ENCODE measurements at places on chromosomes 16 and 17.

DNA sequence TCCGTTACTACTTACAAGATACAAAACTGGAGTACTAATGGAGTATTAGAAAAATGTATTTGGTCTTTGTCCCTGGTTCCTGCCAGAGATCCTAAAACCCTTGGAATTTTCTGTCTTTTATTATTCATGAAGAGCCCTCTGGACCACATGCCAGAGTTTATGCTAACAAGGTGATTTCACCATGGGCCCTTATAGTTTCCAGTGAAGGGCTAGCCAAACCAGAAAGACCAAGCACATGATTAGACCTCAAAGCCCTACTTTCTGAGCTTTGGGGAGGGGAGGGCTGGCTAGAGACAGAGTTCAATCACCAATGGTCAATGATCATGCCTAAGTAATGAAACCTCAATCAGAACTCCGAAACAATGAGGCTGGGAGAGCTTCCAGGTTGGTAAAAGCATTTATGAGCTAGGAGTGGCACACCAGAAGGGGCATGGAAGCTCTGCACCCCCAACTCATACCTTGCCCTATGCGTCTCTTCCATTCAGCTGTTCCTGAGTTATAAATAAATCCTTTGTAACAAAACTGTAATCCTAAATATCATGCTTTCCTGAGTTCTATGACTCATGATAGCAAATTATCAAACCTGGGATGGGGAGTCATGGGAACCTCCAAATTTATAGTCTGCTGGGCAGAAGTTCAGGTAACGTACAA, 10.4 kb downstream of the DCUN1D3 start:
- no peak for DNase-seq

GRCh38 chr16:84985079-84986065, 26.0 kb downstream of the ZDHHC7 start:
- DNase-seq: no peak

DNA sequence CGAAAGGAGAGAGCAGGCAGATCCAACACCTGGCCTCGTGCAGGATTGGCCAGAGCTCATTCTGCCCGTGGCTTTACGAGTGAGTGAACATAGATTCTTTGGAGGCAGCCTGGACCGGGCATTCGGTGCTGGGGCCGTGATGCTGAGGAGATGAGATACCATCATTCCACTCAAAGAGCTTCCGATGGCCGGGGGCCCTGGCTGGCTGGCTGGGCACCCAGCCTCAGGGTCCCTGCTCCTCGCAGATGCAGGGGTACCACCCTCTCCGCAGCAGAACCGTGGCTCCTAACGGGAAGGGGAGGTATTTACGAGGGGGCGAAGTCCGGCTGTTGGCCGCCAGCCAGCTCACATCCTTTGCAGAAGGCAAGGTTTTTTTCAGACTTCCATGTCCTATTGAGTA, 66.1 kb upstream of the FOXF1 start:
- DNase-seq: no peak

DNA sequence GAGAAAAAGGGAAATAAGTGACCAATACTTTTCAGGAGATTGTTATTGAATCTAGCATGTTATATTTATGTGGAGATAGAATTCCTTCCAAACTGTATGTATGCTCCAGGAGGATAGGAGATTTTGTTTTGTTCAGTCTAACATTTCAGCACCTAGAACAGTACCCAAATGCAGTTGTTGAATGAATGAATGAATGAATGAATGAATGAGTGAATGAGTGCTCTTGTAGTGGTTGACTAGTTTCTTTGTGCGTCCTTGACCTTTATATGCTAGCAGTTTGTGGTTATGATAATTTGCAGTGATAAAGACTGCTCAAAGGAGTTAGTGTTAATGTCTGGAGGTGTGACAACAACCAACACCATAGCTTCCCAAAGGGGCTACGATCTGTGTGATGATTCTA, 663.5 kb upstream of the GOT2 start:
- no peak for DNase-seq

GRCh38 chr16:14496047-14496770, 133.9 kb downstream of the PARN start:
- DNase-seq: no peak

- no peak for DNase-seq
Measured at GRCh38 chr17:82645516-82645915, 2.7 kb downstream of the WDR45B start.

DNA sequence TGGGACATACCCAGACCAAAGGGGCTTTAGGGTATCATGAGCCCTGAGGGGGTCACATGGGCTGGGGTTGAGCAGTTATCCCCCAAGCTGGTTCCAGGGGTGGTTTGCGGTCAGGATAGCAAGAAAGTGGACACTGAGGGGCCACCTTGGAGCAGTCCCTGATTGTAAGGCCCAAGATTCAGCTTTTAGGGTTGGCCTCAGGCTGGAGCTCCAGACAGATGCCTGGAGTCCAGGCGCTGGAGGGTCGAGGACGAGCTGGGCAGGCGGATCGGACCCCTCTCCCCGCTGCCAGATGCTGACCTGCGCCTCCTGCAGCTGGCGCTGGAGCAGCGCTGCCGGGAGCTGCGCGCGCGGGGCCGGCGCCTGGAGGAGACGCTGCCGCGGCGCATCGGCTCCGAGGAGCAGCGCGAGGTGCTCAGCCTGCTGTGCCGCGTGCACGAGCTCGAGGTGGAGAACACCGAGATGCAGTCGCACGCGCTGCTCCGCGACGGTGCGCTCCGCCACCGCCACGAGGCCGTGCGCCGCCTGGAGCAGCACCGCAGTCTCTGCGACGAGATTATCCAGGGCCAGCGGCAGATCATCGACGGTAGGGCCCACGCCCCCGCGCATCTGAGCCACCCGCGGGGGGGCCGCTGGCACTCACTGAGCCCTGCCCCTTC, 10.0 kb downstream of the BTBD17 start:
- no peak for DNase-seq

DNA sequence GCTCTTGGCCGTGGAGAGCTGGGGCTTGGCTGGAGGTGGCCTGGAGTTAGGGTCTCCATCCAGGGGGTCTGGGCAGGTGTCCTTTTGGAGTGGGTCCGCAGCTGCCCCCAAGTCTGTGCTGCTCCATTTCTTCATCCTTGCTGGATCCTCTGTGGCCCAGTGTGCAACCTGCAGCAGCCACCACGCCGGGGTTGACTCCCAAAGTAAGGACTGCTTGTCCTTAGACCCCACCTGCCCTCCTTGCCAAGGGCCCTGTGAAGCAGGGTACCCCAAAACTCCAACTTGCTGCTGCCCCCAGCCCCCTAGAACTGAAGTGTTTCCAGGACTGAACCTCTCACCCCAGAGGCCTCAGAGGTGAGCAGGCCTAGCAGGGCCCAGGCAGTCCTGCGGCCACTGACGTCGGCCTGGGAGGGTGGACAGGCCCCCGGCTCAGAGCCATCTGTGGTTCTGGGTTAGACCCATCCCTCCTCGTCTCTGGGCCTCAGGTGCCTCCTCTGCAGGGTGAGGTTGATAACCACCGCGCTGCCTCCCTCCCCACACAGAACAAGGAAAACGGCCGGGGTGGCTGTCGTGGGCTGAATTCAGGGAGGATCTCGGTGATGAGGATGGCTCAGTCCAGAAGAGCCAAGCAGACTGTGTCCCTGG, 16.9 kb downstream of the TRPV1 start:
- no peak for DNase-seq

DNA sequence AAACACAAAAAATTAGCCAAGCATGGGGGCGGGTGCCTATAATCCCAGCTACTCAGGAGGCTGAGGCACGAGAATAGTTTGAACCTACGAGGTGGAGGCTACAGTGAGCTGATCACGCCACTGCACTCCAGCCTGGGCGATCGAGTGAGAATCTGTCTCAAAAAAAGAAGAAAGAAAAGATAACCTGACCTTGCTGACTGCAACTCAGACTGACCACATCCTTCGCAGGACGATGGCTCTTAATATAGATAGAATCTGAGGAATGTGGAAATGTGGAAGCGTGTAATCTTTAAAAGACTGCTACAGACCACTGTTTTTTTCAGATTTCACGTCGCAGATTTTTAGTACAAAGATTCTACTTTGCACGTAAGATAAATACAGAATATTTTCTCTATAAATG, 37.8 kb downstream of the KLHDC4 start:
- no peak for DNase-seq

DNA sequence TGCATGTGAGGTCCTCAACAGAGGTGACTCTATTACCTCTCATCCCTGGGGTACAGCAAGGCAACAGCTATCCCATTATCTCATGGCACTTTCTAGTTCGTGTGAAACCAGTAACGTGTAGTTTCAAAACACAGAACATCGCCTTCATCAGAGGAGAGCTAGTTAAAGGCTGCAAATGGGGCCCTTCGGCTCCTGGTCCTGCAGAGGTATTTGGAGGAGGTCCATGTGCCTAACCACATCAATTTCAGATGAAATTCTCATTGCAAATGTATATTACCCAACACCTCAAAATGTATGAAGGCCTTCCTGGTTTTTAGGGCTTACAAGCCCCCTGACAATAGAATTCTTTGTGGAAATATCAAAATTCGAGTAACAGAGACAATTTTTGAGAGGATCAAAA, 95.7 kb upstream of the PSMD7 start:
- DNase-seq: no peak

DNA sequence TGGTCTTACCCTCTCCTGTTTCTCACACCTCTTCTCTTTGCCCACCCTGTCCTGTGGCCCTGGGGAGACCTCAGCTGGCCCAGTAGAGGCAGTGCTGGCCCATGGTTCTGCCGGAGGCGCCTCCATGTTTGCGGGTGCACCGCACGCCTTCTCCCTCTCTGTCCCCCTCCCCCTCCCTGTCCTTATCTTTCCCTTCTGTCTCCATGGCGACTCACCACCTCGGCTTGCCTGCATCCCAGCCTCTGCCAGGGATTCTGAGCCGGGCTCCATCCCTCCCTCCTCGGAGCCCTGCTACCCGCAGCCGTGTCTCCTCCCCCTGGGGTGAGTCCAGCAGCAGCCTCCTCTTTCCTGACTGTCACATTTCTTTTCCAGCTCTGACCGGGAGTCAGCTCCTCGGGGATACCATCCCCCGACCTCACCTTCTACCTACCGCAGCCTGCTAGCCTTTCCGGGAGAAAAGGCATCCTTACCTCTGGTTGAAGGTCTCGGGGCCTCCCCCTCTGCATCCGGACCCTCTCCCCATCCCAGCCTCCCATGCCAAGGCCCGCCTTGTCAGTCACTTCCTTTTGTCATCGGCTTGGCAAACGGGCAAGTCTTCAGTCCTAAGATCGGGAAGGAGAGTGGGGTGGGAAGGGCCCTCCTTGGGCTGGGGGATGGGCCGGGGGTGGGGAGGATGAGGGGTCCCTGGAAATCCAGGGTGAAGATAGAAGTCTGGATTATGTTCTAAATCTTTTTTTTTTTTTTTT, at the start of gene RNF112:
RNF112 (plus strand) TSS at position 358 of the 746 bp plus-strand sequence; CDS start at position 535, 177 bp downstream.
- DNase-seq: no peak

GRCh38 chr16:53922807-53923571, 219.0 kb downstream of the FTO start:
- no peak for DNase-seq

DNA sequence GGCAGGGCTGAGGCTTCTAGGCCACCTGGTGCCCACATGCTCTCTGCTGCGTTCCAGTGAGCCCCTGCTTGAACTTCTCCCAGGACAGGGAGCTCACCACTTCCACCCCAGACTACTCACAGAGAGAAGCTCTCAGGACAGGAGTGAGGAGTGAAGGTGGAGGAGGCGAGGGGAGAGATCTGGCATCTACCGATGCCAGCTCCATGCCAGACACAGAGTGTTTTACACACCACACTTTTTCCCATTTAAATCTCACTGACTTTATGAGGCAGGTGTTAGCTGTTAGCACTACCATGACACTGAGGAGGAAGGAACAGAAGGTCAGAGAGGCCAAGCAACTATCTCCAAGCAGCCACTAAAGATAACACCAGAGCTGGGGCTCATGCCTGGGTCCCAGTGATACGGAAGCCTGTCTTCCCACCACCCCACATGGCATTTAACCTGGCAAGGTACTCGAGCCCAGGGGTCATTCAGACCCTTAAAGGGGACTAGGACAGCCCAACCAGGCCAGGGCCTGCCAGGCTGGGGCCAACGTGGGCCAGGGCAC, 6.8 kb downstream of the FAM83G start:
- no peak for DNase-seq

DNA sequence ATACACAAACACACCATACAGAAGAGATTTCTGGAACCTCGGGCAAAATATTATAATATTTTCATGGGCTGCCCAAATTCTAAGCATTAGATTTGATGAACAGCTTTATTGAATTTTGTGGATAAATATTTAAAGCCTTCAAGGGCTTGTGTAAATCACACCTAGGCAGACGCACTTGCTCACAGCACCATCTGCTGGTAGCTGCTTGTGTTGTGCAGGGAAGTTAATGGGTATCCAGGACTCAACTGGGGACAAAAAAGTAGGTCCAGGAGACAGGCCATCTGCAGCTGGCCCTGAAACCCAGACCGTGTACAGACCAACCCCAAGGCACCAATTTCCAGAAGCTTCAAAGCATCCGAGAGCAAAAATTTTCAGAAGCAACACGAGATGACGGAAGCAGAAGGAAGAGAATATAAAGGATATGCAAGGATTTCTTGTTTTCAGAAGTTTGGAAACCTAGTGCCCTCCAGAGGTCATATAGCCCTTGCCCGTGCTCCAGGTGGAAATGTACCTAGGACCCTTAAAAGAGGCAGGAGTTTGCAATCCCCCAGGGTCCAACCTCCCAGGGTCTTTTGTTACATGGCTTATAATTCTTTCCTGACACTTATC, 140.0 kb downstream of the CHD9NB start:
- no peak for DNase-seq

DNA sequence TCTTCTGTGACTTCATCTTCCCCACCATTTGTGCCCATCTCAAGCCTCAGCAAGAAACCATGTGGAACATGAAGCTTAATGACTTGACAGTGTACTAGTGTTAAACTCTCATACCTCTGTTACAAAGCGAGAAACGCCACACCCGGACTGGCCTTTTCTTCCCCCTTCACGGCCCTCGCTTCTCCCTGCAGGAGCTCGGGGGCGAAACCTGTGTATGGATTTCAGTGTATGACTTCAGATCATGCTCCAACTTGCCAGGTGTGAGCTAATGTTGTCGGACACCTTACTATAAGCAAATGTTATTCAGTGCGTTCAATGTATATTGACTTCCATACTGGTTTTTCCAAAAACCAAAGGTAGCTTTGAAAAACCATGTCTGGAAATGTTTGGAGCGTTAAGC, 20.1 kb upstream of the SLC5A11 start:
- DNase-seq: no peak

DNA sequence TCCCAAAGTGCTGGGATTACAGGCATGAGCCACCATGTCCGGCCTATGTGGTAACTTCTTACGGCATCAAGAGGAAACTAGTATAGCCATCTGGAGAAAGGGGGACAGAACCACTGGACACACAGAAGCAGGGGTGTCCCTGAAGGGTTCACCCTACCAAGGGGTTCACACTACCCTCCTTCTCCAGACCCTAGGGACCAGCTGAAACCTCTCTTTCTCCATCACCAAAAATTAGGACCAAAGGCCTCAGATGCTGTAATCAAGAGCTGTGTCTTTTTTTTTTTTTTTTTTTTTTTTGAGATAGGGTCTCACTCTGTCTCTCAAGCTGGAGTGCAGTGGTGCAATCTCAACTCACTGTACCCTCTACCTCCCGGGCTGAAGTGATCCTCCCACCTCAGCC, 33.2 kb downstream of the ZFHX3 start:
- no peak for DNase-seq

All from activated CD8-positive, alpha-beta memory T cell treated with anti-CD3 and anti-CD28 coated beads for 4 hours (primary cell).